Cortex of kidney (tissue), 1 donor: ENCODE measurements at places on chromosomes 2 and 18.

DNA sequence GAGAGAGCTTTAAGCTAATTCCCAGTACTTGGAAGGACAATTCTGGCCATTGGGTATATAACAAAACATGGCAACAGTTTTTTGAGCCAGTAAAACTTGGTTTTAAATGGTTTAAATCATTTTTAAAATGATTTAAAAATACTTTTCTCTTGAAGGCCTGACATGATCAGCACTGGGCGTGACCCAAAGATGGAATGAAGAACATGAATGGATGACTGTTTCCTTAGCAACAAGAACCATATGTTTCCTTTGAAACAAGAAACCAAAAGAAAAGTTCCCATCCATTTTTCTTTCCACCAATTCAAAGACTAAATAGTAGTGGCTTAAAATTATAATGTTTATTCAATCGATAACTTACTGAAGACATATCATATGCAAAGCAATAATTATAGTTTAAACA, 348.3 kb upstream of the FIGN start:
- no peak for DNase-seq

- DNase-seq, result no peak
These were observed 489.6 kb upstream of the PIK3C3 start for GRCh38 chr18:41465386-41465785.

DNA sequence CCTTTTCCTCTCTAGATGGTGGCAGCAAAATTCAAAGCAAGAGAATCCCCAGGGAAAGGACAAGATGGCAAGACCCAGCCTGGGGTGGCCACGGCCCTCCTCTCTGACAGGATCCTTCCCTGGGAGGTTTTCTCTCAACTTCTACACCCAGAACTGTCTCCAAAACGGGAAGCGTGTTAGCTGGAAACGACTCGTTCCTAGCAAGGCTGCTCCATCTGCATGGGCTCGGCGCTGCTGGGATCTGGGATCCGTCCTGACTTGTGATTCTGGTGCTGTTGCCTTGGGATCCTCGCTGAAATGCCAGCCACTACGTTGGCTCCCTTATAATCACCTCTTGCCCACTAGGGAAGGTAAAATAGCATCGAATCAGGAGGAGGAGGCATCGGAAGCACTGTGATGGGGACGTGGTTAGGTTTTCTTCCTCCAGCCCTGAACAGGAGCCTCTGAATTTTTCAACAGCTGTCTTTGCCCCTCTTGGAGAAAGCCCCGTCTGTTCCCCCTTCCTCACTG, 514.8 kb upstream of the MYT1L start:
- DNase-seq, result no peak

GRCh38 chr18:50816419-50817166, 3.2 kb downstream of the MRO start:
- no peak for DNase-seq

GRCh38 chr2:169129703-169130243, 60.4 kb downstream of the DHRS9 start:
- no peak for DNase-seq

GRCh38 chr2:196224756-196225155, 53.4 kb upstream of the STK17B start:
- no peak for DNase-seq
